ENCODE measurements at places on chromosomes 12 and 14.

DNA sequence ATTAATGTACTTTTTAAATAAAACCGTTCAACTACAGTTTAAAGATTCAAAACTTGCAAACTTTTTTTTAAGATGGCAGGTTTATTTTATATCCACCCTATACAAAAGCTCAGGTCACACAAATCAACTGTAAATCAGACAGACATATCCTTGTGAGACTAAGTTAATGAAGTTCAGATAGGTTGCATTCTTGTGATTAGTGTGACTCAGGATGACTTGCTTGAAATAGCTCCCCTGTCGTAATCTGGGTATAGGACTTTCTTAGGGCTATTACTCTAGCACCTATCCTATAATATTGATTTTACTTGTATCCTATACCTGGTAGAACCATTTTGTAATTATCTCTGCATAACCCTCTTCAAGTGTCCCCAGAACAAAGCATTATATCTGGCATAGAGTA is 9.5 kb upstream of the PRKD1 start:
- no peak for DNase-seq

DNA sequence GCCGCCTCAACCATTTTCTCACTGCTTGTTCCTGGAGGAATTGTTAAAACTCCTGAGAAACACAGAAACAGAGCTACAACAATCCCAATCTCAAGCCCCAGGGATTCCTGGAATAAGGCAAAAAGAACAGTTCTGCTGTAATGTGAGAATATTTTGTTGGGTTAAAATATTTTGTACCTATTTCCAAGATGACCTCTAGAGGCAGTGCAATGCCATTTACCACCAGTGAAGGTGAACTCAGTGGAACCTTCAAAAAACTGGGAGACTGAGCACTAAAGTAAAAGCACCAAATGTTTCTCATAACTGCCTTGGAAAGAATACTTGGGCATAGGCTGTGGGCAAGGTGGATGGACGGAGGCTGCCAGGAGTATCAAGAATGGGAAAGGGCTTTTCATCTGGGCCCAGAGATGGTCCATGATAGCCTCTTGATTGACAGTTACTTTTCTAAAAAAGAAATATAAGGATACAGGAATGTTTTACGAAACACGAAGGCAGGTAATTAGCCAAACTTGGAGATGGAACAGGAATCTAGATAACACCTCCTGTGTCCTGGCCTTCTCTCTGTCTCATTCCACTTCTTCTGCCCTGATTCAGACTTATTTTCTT is 334.0 kb upstream of the FLRT2 start:
- no peak for DNase-seq

DNA sequence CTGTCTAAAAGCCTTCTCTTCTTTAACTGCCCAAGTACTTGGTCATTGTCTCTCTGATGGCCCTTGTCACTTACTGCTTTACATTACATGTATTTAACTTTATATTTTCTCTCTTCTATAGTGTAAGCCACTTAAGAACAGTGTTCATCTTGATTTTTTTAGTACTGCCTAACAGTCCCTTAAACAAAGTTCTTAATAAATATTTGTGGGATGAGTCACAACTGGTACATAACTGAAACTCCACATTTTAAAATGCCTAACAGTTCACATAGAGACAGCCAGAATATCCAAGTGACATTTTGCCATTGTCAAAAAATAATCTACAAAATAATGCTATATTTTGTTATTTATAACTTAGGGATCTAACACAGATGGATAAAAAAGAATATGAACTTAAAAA is 146.6 kb downstream of the STXBP6 start:
- no peak for DNase-seq

GRCh38 chr12:120264904-120265472 is 542 bp downstream of the PXN start:
- DNase-seq: no peak

DNA sequence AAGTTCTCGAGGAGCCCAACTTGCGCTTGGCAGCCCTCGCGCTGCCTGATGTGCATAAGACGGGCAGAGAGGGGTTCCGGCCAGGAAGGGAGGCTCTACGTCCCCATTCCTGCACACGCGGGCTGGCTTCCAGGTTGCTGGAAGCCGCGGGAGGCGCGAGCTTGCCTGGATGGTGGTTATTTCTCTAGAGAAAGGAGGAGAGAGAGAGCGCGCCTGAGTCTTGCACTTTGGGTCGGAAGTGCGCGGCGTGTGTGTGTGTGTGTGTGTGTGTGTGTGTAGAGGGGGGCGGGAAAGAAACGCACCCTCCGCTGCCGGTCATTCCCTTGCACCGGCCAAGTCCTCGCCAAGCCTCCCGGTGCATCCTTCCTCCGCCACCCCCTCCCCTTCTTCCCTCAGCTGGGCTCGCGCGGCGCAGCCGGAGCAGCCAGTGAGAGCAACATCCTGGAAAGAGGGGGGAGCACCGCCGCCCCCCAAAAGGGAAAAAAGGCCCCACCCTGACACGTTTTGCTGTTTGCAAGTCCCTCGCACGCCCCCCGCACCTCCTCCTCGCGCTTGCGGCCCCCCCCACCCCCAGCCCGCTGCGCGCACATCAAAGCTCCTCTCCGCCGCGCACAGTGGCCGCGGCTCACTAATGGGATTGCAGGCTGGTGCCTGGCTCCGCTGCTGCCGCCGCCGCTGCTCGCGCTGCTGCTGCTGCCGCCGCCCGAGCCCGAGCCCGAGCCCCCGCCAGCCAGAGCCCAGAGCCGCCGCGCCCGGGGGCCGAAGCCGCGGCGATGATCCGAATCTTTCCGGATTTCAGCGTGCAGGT is 4.4 kb upstream of the NPAS3 start:
- DNase-seq: peak; percentile 30

DNA sequence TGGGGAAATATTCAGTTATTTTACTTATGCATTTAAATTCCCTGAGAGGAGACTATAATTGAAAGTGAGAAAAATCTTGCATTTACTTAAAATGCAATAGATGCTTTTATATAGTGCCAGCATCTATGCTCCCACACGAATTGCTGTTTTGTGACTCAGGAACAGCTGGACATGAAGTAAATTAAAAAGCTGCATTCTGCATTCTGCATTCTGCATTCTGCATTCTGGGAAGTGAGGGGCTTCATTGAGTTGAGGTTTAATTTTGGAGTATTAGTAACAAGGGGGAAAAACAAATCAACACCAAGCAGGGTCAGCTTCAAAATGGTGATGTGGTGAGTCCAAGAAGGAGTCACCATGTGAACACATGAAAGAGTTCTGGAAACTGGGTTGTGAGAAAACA is 101.2 kb downstream of the C12orf50 start:
- no peak for DNase-seq

DNA sequence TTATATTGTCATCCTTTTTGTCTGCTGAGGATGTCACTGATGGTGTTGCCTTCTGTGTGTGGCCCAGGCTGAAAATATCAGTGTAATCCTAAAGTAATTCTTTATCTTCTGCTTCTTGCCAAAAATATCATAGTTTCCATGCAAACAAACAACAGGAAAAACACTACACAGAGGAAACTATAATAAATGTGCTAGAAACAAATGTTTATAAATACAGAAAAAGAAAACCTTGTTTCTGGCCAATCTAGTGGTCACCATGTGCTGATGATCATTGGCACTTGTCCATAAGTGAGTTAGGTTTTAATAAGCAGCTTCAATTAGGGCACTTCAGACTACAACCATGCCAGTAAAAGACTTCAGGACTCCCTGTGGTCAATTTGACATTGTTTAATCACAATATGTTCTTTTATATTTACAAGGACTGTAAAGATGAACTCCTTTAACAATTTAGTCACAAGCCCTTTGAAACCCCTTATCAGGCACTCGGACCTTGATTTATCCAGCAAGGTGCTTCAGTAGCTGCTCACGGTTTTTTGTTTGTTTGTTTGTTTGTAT is 124.8 kb downstream of the TMTC3 start:
- DNase-seq: no peak

- DNase-seq: no peak
Observed at GRCh38 chr14:35416108-35416750, 11.7 kb upstream of the NFKBIA start.

DNA sequence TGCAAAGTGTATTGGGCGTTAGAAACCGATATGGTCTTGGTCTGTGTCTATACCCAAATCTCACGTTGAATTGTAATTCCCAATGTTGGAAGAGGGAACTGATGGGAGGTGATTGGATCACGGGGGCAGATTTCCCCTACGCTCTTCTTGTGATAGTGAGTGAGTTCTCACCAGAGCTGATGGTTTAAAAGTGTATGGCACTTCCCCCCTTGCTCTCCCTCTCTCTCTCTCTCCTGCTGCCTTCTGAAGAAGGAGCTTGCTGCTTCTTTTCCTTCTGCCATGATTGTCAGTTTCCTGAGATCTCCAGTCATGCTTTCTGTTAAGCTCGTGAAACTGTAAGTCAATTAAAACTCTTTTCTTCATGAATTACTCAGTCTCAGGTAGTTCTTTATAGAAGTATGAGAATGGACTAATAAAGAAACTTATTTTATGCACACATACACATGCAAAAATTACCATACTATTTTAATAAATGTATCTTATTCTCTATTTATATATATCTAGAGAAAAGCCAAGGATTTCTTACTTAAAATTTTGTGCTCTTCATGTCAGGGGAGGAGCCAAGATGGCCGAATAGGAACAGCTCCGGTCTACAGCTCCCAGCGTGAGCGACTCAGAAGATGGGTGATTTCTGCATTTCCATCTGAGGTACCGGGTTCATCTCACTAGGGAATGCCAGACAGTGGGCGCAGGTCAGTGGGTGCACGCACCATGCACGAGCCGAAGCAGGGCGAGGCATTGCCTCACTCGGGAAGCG is 1891.0 kb upstream of the FLRT2 start:
- no peak for DNase-seq

DNA sequence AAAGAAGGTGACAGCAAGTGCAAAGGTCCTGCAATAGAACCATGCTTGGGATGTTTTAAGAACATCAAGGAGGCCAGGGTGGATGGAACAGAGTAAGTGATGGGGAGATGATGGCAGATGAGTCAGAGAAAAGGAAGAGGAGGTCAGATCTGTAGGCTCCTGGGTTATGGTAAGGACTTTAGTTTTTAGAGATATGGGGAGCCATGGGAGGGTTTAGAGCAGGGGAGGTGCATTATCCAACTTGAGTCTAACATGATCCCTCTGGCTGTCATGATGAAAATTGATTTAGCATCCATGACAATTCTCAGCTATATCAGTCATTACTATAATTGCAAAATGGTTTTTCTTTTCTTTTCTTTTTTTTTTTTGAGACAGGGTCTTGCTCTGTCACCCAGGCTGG is 7.3 kb upstream of the PLBD2 start:
- DNase-seq: no peak

DNA sequence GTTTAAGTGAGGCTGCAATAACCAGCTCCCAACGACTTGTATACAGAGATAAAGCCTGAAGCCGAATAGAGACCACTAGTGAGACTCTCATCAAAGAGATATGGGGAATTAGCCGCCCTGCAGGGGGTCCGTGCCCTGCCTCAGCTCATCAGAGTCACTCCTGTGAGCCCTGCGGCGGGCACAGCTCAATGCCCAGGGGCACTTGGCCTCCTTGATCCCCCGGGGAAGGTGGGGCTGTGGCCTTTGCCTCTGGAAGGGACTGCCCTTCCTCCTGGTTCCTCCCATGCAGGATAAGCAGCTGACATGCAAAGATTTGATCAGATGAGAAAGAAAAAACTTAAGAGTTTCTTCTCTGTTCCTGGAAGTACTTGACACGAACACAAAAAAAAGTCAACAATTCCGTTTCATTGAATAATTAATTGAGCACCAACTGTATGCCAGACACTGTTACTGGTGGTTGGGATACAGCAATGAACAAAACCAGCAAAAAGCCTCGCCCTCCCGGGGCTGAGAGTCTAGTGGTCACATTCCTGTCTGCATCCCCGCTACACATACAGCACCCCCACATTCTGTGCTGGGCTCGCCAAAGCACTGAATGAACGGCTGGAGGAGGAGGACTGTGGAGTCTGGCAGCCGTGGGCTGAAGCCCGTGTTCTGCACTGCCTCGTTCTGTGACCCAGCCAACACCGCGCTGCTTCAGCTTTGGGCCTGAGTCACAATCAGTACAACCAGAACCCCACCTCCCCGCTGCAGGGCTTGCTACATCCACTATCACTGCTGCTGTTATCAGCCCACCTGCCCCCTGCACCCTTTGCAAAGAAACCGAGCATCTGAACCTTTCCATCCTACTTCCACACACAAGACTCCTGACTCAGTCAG is 10.3 kb downstream of the TTC7B start:
- DNase-seq: no peak

DNA sequence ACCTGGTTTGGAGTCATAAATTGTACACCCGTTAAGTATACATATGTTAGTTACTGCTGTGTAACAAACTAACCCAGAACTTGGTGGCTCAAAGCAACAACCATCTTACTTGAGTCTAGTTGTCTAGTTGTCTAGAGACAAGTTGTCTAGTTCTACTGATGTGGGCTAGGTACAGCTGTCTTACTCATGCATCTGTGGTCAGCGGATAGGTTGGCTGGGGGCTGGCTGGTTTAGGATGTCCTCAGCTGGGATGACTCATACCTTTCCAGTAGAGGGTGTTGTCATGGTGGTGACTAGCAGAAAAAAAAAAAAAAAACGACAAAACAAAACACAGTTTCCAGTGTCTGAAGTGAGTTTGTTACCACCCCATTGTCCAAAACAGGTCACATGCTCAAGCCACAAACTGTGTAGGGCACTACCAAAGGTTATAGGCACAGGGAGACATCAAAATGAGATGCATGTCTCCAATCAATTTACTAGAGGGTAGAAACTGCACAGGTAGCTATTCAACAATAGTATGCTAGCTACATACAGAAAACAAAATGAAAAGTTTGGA is 680.3 kb downstream of the MED13L start:
- DNase-seq: no peak

DNA sequence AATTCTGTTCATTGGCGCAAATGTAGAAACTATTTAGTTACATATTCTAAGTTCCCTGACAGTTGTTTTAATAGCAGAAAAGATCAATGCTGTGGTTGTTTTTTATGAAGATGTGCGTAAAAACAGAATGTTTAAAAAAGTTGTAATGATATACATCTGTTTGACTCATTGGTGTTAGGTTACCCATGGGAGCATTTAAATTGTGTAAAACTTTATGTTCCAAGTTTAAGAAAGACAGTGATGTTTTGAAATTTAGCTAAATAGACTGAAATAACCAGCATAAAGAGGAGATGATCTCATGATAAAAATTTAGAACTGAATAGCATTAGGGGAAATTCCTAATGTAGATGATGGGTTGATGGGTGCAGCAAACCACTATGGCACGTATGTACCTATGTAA is 3.6 kb downstream of the PELI2 start:
- no peak for DNase-seq

DNA sequence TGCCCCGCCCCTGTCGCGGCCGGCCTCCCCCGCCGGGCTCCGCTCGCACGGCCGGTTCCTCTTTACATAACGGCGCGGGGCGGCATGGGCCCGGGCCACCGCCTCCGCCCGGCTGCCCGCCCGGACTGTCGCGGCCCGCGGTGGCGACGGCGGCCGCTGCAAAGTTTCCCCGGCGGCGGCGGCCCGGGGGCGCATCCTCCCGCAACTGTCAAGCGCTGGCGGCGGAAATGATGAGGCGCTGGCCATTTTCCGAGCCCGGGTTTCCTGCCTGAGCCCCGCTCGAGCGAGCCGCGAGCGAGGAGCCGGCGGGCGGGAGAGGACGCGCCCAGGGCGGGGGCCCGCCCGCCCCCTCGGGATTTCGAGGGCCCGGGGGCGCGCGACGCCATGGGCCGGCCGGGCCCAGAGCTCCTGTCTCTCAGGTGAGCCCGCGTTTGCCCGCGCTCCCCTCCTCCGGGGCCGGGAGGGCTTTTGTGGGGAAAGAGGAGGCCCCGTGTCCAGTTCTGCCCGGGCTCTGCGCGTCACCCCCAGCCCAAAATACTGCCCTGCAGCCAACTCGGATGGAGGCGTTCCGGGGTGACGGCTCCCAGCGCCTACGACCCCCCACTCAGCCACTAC is at the start of gene SH2B3:
Gene SH2B3, plus strand, starts transcription at position 65 of the 615 bp plus-strand sequence. CDS start 12,223 bp downstream, outside the sequence.
- DNase-seq: no peak

All from hematopoietic multipotent progenitor cell (in vitro differentiated cells).